ENCODE measurements at places on chromosomes 1 and 21. TPM values are rescaled to one million over a fixed set of nuclear protein-coding genes. Genes with fewer than 3 reads are reported as not detected.
A peak's percentile ranks its signal among the peaks of the same experiment; 100 is the strongest.

GRCh38 chr21:33403128-33403785 lies at the start of gene IFNGR2:
Gene IFNGR2, plus strand, starts transcription at chr21:33403413. Its CDS starts 131 bp downstream, at chr21:33403544.
- peak; percentile 71 for DNase-seq

- DNase-seq = no peak
Measured at GRCh38 chr1:26701995-26702679, 6.3 kb downstream of the ARID1A start.

GRCh38 chr1:199859491-199859933 lies 168.0 kb upstream of the NR5A2 start:
- no peak for DNase-seq

- DNase-seq = no peak
Measured at GRCh38 chr21:43877936-43878575, 13.0 kb downstream of the AGPAT3 start.

DNA sequence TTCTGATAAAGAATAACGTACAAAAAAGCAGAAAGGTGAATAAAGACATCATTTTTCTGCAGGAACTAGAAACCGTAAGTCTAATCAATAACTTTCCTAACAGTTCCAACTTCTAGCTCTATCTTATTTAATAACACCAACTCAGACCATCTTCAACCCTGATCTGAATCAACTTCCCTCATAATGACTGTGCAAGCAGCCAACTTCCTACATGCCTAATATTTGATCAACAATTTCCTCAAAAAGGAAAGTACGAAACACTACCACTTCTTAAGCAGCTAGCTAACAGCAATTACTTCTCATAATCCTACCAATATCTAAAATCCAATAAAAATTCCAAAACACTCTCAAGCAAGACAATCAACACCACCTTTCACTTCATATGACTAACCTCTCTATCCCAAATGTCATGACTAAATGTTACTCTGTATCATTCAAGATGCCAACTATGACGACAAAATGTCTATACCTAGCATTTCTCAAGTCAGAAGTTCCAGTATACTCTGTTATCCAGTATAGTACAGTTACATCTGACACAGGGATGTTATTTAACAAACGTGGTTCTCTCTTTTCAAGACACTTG lies 1.7 kb downstream of the COP1 start:
- DNase-seq = no peak

DNA sequence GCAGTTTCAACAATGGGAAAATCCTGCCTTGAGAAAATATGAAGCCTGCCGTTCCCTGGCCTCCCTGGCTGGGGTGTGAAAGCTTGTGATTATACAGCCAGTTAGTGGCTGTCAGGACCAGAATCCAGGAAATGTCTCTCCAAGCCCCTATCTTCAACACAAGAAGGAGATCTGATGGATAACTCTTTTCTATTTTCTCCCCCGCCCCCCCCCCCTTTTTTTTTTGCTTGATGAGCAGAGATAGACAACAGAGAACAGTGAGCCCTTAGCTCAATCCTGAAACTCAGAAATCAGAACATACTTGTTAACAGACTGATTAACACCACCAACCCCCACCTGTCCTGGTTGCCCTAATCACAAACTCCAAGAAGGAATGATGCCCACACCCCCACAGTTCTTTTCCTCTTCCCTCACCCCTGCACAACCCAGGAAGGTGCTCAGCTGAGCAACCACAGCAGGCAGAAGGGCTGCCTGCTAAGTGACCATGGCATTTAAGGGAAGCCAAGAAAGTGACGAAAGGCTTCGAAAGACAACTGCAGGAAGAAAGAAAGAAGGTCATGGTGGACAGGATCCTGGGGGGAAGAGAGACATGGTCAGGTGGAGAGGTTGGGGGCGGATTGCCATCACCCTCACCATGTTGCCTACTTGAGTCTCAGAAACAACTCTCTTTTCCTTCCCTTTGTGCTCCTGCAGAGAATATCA lies 12.3 kb upstream of the DENND2D start:
- DNase-seq = no peak

- peak; percentile 96 for DNase-seq
Measured at GRCh38 chr21:31731857-31732596, at the start of gene SCAF4. Gene SCAF4, minus strand, starts transcription at chr21:31732118. Its CDS starts 426 bp downstream, at chr21:31731692.

DNA sequence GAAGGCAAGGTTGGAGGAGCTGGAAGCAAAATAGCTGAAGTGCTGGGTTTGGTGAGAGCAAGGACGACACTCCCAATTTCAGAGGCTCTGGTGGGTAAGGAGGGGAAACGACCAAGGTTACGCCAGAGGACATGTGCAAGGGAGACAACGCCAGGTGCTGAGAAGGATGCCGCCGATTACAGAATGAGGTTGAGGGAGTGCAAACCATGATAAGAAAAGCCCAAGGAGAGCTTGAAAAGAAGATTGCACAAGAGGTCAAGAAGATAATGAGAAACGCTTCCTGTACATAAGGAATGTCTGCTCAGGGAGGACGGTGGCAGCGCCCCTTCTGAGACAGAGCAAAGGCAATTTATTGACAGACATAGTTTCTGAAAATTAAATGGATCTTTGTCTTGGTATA lies 382.0 kb upstream of the PROX1 start:
- DNase-seq = no peak

GRCh38 chr1:228510803-228511413 lies 23.7 kb downstream of the RNF187 start:
- no peak for DNase-seq

GRCh38 chr1:14080653-14081052 lies 380.7 kb downstream of the PRDM2 start:
- DNase-seq = no peak

GRCh38 chr1:50097021-50097679 lies 11.6 kb upstream of the ELAVL4 start:
- DNase-seq = no peak

GRCh38 chr1:182725259-182726255 lies 41.2 kb upstream of the RGS8 start:
- DNase-seq = peak; percentile 34

- DNase-seq = peak; percentile 92
Measured at GRCh38 chr1:201946224-201946908, at the start of gene LMOD1. Gene LMOD1, minus strand, starts transcription at chr1:201946548. Its CDS starts 208 bp downstream, at chr1:201946340.

GRCh38 chr21:28294051-28294450 lies 698.6 kb downstream of the LTN1 start:
- DNase-seq = no peak

- DNase-seq = peak; percentile 98
Measured at GRCh38 chr1:181112071-181112929, 23.8 kb downstream of the IER5 start.

GRCh38 chr1:214247501-214248041 lies 33.4 kb upstream of the SMYD2 start:
- DNase-seq = no peak

DNA sequence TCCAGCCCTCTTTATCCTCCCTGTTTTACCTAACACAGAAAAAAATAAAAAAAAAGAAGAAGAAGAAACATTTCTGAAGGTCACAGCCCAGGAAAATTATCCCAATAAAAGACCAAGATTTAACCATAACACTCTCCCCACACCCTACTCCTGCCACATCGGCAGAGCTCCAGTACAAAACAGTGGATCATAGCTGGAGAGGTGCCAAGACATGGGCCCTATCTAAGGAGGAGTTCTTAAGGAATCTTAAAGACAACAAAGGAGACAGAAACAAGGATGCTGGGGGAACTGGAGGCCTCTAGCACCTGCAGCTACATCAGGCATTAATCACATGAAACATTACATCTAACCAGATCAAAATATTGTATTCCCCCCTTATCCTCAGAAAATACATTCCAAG lies 432.8 kb downstream of the MATN1 start:
- no peak for DNase-seq

Gene KRTAP6-2
- polyA plus RNA-seq = not detected

Gene NT5C1A
- 0.16 TPM for polyA plus RNA-seq

Gene VANGL1
- polyA plus RNA-seq = 12.2 TPM

Gene GNAI3
- 7.9 TPM for polyA plus RNA-seq

Gene MX2
- 0.46 TPM for polyA plus RNA-seq

Gene CMPK1
- 28.5 TPM for polyA plus RNA-seq

All from cardiac muscle cell (in vitro differentiated cells and primary cell).